ENCODE measurements at places on chromosomes 3 and 15.

GRCh38 chr15:57273402-57273801 is 102.9 kb upstream of the CGNL1 start:
- no peak for DNase-seq

DNA sequence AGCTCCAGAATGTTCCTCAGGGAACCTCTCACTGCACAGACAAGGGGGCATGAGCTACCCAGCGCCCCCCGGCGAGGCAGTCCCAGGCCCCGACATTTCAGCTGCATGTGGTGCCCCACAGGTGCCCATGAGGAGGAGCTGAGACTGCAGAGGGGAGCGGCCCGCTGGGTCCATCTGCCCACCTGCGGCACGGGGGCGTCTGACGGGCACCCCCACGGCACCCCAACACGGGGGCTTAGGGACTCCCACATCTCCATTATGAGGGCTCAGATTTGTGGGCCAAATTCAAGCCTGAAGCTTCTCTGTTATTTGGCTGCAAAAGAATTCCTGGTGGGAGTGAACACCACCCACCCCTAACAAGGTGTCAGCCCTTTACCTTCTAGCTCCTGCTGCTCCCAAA is 258.4 kb downstream of the UACA start:
- DNase-seq = no peak

- no peak for DNase-seq
Observed at GRCh38 chr15:68507447-68507846, 71.3 kb upstream of the CORO2B start.

DNA sequence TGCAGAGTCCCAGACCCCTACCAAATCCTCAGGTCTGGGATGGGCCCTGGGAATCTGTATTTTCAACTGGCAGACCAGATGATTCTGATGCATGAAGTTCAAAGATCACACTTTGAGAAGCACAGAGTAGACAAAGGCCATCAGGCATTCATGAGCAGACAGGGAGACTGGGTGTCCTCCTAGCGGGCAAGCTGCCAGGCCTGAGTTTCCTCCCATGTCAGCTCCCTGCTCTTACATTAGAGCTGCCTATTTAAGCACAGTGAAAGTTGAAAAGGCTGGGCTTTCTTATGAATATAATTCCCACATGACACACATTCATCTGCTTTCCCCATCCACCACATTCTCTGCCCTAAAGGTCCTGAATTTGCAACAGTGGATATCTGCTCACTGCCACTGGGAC is 14.0 kb downstream of the CAPN3 start:
- DNase-seq = no peak

DNA sequence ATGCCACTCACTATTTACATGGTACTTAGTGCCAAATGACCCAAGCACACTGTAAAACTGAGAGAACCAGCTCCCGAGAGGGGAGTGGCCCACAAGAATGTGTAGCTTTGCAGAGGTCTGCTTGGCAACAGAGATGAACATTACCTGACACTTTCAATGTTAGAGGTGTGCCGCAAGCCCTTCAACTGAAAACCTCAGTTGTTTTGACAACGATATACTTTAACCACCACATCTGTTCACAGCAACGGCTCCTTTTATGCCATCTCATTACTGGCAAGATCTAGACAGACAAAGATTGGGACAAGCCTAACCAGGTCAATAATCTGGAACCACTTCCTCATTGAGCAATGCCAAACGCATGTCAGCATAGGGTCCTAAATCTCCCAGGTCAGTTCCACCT is 23.7 kb downstream of the NEK10 start:
- DNase-seq = no peak

All from stimulated activated CD4-positive, alpha-beta T cell treated with anti-CD3 and anti-CD28 coated beads, TNF-alpha, amount 100 ng/mL, for 4 hours (primary cell).